ENCODE measurements at places on chromosomes 6 and 20.

- DNase-seq, result no peak
Observed at GRCh38 chr6:4340544-4340943, 205.2 kb upstream of the ECI2 start.

DNA sequence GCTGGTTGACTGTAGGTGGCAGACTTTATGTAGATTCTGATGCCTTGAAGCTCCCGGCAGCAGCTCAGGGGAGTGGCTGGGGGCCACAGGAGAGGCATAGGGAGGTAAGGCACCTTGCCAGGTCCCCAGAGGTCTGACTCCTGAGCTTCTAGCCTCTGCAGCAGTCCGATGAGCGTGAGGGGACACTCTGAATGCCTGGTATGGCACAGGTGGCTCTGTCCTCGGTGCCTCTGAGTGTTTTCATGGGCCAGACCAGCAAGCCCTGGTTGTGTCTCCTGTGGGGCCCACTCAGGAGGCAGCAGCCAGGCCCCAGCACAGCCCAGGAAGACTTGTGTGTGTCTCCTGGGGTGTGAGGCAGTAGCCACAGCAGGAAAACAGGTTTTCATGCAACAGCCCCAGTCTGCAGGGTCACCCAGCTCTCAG, 39.7 kb upstream of the IRF4 start:
- no peak for DNase-seq

GRCh38 chr6:117078624-117079023, 186.7 kb upstream of the VGLL2 start:
- DNase-seq, result no peak

DNA sequence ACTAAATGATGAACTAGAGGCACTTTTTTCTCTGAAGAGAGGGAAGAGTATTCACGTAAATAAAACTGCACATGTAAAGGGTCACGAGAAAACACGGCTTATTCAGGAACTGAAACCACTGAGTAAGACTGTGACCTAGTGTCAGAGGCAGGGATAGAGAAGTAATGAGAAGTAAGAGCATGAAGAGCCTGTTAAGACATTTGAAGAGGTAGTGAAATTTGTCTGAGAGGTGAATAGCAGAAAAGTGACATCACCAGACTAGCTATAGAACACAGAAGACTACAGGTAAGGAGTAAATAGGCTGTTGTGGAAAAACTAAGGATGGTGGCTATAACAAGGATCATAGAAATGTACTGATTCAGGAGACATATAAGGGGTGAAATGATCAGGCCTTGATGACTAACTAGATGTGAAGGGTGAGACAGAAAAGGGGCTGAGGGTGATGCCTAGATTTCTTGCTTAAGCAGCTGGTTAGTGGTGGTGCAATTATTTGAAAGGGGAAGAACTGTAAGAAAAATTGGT, 76.8 kb downstream of the REV3L start:
- no peak for DNase-seq

DNA sequence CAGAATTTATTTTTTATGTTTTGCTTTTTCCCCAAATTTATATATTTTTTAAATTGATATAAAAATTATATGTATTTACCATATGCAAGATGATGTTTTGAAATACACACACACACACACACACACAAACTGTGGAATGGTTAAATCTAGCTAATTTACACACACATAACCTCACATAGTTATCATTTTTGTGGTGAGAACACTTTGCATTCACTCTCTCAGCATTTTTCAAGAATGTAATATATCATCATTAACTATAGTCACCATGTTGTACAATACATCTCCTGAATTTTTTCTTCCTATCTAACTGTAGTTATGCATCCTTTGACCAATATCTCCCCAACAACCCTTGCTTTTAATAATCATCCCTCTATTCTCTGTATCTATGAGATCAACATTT, 52.2 kb downstream of the GFRAL start:
- no peak for DNase-seq

DNA sequence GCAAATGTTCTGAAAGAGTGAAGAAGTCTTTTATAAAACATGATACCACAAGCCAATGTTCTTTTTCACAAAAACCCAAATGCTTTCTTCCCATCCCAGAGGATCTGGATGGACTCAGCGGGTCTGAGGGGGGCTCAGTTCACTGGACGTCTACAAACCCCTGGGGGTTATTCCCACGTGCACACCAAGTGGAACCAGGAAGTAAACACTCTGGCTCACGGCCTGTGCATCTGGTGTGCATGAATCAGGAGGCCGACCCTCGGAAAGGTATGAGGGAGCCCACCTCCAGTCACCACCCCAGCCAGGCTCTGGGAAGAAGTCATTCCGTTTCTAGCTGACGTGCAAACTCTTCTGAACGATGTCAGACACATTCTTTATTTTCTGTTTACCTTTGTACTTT, 252.2 kb downstream of the DLL1 start:
- no peak for DNase-seq

DNA sequence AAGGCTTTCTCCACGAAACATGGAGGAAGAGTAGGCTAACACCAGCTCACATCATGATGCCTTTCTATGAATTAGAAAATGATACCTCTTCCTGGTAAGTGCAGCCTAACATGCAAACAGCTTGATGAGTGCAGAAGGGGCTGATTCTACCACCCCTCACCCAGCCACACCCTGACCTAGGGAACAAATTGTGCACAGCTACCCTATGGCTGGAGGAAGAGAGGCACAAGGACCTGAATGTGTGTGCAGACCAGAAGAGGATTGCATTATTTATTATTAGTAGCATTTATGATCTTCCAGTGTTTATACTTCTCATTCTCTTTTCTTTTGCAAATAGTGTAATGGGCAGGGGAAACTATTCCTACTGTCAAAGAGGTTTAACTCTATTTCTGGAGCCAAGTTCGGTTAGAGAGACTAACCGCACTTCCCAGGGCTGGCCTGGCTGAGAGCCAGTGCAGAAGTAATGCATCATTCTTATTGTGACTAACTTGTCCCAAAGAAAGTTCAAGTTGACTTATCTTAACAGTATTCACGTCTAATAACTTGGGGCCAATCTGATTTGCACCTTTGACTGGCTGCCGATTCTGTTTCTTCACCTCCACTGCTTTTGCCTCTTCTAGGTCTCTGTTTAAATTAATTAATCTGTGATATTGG, 237.5 kb downstream of the CD83 start:
- DNase-seq, result no peak

- DNase-seq, result no peak
Observed at GRCh38 chr20:1803932-1804501, 91.2 kb upstream of the SIRPA start.

- no peak for DNase-seq
Observed at GRCh38 chr6:169890049-169890448, 138.6 kb downstream of the ERMARD start.

DNA sequence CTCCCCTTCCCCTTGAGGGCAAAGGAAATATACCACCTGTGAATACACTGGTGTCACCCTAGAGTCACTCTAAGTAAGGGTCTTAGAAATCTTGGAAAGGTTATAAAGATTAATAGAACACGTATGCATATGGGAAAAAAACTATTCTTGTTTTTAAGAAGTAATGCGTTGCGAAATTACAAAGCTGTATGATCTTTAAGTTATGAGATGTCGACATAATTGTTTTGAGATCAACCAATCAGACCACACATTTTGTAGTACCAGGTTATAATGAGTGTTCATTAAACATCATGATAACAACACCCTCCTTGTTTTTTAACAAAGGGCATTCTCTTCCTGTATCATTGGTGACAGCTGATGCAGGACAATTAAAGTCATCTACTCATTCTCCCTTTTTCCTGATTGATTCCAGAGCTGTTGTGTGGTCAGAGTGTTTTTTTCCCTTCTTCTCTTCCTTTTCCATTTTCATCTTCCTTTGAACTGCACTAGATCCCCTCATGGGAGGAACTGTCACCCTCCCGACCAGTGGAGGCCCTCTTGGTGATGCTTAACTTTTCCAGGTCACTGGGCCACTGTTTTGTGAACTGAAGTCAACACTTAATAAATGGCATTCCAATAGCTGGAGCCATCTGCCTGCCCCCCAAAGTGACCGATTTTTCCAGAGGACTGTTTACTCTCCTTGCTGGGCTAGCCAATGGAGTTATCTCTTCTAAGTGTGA, 37.0 kb downstream of the PRDM1 start:
- no peak for DNase-seq

GRCh38 chr20:53829724-53830521, 236.3 kb upstream of the ZNF217 start:
- no peak for DNase-seq

DNA sequence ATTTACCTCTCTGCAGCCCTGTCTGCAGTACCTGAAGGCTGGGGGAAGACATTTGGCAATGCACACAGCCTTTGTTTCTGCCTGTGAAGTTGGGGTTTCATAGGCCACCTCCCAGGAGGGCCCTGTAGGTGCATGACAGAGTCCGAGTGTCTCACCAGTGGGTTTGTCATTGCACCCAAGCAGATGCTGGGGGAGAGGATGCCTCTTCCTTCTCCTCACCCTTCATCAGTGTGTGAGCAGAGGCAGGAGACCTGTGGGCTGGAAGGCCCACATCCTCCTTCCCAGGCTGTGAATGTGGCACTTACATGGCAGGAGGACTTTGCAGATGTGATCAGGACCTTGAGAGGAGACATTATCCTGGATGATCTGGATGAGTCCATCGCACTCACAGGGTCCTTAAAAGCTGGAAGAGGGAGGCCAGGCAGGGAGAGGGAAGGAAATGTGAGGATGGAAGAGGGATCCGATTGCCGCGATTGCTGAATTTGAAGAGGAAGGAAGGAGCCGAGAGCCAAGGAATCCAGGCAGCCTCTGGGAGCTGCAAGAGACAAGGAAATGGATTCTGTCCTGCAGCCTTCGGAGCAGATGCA, 30.4 kb downstream of the SYNJ2 start:
- DNase-seq, result no peak

DNA sequence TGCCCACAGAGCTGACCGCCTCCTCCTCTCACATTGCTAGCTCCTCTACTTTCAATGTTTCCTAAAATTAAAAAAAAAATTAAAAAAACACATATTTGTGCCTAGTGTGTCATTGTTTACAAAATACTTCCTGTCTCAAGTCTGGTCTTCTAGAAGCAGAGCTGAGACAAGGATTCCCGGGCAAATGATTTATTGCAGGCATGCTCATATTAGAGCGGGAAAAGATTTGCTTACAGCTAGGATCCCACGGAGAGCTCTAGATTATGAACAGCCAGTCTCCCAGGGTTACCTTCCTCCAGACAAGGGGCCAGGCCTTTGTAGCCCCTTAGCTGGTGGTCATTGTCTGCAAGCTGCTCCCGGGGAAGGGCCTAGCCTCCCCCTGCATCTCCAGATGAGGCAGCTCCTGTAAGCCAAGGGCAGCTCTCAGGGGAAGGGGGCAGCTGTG, 9.4 kb downstream of the PACSIN1 start:
- DNase-seq, result no peak

DNA sequence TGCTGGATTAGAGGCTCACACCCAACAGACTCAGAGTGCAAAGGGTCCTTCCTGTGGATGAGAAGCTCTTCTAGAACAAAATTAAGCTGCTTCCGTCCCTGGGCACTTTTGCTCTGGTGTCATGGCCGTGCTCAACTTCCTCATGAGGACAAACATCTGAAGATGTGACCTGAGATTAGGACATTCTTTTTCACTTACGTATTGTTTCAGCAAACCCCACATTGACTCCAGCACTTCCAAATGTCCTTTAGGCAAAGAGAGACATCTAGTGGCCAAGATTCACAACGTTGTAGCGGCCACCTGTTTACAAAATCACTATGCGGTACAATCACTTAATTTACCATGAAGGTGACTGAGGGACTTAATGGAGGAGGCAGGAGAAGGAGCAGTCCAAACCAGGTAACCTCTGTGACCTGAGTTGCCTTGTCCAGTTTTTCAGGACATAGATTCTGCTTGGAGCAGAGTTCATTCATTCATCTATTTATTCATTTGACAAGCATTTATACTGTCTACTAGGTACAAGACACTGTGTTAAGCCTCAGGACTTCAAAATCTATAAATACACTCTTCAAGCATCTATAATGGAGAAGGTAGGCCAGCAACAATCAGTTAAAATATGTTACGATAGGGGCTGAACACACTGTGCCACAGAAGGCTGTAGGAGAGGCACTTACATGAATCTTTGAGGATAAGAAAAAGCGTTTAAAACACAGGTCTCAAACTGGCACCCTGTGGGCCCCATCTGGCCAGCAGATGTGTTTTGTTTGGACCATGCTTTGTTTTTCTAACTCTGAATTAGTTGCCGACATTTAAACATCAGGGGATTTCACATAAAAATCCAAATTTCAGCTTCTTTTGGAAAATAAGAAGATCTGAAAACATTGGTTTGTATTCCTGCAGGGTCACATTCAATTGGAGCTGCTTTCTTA, 5.6 kb upstream of the ADGRF1 start:
- peak; percentile 6 for DNase-seq

DNA sequence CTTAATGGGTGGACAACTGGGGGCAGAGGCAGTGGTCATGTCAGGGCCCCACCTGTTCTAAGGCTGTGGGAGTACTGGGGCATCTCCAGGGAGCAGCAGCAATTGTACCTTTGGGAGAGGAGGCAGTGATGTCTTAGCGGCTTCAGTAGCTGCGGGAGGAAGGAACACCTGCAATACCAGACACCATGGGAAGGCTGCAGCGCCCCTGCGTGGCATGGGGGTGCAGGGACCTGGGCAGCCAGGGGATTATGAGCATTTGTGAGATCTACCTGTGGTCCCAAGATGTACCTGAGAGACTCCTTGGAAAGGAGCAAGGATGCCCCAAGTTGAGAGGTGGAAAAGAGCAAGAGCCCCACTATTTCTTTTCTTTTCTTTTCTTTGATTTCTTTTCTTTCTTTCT, 112.1 kb upstream of the GPR6 start:
- no peak for DNase-seq

- no peak for DNase-seq
Observed at GRCh38 chr20:25223179-25223661, 24.7 kb upstream of the PYGB start.

GRCh38 chr6:106064756-106065155, 21.4 kb upstream of the PRDM1 start:
- DNase-seq, result no peak

- DNase-seq, result no peak
Observed at GRCh38 chr6:49531774-49532569, 18.5 kb upstream of the C6orf141 start.

GRCh38 chr6:21181866-21182265, 411.7 kb upstream of the SOX4 start:
- no peak for DNase-seq

DNA sequence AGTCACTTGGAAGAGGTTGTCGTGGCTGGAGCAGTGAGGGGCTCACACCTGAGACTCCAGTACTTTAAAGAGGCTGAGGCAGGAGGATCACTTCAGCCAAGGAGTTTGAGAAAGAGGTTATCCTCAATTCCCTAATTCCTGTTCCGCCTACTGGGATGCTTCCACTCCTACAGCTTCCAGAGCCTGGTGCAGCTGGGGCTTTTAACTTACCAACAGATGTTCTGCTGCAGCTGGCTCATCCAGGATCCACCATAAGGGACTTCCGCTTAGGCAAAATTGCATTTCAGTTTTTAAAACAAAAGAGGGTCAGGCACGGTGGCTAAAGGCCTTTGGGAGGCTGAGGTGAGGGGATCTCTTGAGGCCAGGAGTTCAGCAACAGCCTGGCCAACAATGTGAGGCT, 59.1 kb upstream of the CDYL start:
- no peak for DNase-seq

GRCh38 chr6:1895721-1896120, 286.0 kb downstream of the FOXC1 start:
- DNase-seq, result no peak
